EH (cell line): ENCODE measurements at places on chromosomes 2 and 18.

DNA sequence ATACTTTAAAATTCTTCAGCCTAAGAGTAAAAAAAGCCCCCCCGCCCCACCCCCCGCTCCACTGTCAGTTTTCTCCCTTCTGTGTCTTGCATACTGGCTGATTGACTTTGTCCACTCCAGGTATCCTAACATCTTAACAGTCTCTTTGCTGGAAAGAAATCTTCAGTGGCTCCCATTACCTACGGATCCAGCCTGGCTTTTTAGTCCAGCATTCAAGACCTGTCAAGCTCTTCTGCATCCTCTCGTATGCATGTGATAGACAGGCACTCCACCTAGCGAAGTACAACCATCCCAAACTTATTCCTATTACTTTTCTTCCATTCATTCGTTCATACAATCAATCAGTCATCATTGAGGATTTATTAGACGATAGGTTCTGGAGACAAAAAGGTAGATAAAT is 288.1 kb downstream of the MYCN start:
- DNase-seq: no peak

GRCh38 chr18:32040936-32041335 is 22.3 kb downstream of the RNF125 start:
- DNase-seq: no peak

- DNase-seq: peak; percentile 11
These were observed 179.7 kb upstream of the ACVR2A start for GRCh38 chr2:147665105-147665504.

- DNase-seq: no peak
These were observed 725.8 kb downstream of the TSN start for GRCh38 chr2:122481244-122481622.

GRCh38 chr2:65025453-65026123 is 30.6 kb upstream of the CEP68 start:
- DNase-seq: no peak

DNA sequence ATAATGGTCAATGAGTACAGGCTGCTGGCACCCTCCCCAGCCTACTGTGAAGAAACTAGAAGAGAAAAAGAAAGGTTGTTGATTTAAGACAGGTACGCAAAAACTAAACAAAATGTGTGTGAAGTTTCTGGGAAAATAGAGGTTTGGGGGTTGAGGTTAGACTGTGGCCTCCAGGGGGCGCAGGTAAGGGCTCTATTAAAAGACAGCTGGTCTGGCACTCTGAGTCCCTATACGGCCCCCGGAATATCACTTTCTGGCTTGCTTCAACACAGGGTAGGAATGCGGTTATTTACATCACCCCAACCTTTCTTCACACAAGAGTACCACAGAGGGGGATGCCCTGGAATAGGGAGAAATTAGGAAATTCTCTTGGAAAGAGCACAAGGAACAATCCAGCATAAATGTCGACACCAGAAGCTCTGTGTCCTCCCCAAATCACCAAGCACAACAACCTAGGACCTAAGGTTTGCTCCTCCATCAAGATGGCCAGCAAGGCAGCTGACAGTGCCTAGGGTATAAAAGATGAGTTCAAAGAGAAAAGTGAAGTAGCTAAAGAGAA is 480.8 kb upstream of the KLHL29 start:
- no peak for DNase-seq

- DNase-seq: no peak
These were observed 30.1 kb upstream of the FAM117B start for GRCh38 chr2:202604699-202605098.

GRCh38 chr18:7034924-7035323 is 82.7 kb downstream of the LAMA1 start:
- DNase-seq: no peak

- DNase-seq: no peak
These were observed at the start of gene VIL1 for GRCh38 chr2:218418717-218419458. Gene VIL1 (plus strand): TSS chr2:218419123. CDS start chr2:218423779, 4,656 bp downstream.

GRCh38 chr18:46555724-46556123 is 101.3 kb downstream of the LOXHD1 start:
- peak; percentile 27 for DNase-seq

DNA sequence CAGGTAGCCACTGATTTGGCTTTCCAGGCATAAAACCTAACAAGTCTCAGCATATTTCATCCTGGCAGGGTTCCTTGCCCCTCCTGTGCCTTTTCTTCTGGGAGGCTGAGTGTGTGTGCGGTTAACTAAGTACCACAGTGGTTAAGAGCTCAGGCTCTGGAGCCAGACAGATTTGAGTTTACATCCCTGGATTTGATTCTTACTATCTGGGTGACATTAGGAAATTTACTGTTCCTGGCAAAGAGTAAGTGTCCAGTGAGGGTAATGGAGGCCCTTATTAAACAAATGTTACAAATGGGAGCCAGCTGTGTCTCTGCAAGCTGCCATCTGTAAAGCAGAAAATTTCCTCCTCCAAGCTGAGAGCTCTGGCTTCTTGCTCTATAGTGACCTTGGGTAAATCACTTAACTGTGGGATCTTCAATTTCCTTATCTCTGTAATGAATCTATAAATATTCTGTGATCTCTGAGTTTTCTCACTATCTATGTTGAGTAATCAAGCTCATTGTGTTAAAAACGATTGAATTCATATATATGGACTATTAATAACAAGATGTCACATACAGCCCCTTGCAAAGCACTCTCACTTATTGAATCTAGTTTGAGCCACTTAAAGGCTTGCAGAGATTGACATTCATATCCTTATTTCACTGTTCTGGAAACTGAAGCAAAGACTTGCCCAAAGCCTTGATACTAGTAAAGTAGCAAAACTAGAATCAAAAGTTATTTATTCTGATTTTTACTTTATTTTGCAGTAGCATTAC is 6.5 kb upstream of the COBLL1 start:
- peak; percentile 29 for DNase-seq

DNA sequence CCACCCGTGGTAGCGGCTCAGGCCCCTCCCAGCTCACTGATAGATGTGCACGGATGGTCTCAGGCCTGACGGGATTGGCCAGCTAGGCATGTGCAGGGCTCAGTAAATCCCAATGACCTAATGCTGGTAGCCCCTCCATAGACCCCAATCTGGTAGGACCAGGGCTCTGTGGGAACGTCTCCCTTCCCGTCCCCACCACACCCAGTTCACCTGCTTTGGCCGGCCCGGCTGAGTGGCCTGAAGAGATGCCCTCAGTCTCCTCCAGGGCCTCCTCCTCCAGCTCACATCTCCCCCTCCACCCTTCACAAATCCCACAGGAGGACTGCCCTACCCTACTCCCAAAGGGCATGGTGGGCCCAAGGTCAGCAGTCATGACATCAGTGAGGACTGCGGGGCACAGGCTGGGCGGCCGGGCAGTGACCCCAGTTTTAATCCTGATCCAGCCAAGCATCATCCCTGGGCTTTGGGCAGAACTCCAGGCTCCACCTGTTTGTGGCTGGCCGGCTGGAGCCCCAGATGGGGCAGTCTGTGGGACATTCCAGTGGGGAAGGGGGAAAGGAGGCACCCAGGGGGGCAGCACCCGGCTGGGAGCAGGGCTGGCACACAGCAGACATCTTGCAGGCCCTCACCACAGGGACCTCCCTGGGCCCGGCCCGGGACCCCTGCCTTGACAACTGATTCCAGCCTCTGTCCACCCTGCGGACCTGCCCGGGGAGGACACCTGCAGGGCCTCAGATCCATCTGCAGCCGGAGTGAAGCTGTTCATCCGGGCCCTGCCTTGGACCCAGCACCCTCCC is 2.3 kb downstream of the KIF1A start:
- no peak for DNase-seq

- DNase-seq: peak; percentile 43
These were observed 156.0 kb downstream of the SLC4A3 start for GRCh38 chr2:219783359-219783975.
